Fibroblast of pulmonary artery (primary cell): ENCODE measurements at places on chromosomes 1 and 21.

- no peak for DNase-seq
Measured at GRCh38 chr1:50920409-50920808, 39.7 kb downstream of the FAF1 start.

- DNase-seq = no peak
Measured at GRCh38 chr1:174068000-174068399, 45.8 kb upstream of the RC3H1 start.

DNA sequence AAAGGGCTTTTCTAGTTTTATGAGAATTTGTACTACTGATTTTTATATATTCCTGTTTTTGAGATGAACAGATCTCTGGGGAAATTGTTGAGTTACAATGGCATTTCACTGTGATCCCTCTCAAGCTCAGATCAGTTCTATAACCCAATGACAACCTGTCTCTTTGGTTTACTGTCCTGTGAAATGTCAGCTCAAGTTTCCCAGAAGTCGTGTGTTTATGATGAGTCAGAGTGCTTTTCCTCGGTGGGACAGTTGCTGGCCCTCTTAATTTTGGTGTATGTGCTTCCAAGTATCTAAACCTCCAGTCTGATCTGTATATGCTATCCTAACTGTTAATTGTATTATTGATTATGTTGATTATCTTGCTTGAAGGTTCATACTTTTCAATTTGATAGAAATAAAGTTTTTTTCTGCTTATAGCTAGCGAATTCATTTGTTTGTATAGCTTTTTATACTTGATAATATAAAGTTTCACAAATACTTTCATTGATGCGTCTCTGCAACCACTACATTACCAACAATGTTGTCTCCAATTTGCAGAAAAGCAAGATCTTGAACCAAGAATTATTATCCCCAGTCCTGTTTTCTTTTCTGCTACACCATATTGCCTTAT, 77.5 kb upstream of the DNAJC6 start:
- no peak for DNase-seq

GRCh38 chr1:172376431-172376830, 44.1 kb upstream of the C1orf105 start:
- DNase-seq = no peak

- DNase-seq = no peak
Measured at GRCh38 chr1:1307261-1307922, 338 bp downstream of the ACAP3 start.

GRCh38 chr1:245322673-245323072, 167.9 kb downstream of the KIF26B start:
- DNase-seq = no peak

DNA sequence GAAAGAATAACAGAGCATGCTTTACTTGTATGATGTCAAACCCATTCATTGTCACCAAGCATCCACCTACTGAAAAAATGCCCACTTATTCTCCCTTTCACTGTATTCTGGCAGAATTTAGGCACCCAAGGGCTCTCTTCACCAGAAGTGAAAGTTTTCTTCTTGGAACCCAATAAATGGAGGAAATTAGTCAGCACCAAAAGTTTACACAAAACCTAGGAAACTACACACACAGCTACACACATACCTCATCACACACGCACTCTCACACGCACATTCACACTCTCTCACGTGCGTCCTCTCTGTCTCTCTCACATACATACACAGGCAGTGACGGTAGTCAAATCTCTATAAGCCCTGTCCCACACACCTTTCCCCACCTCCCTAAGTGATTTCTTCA, 37.6 kb downstream of the MCOLN2 start:
- peak; percentile 22 for DNase-seq

DNA sequence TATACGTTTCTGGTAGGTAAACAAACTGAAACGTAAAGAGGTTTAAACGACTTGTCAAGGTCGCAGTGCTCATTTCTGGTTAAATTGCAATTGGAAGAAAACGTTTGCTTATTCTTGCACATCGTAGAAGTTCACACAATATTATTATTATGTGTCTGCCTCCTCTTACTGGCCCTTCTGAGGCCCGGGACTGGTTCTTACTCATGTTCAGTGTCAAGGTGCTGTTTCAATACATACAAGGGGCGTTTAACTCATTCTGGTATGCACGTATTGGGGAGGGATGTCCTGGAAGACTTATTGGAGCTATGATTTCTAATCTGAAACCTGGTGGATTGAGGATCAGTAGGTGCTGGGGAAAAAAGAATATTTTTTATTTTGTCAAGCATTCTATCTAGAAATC, 932 bp downstream of the RPF1 start:
- no peak for DNase-seq

DNA sequence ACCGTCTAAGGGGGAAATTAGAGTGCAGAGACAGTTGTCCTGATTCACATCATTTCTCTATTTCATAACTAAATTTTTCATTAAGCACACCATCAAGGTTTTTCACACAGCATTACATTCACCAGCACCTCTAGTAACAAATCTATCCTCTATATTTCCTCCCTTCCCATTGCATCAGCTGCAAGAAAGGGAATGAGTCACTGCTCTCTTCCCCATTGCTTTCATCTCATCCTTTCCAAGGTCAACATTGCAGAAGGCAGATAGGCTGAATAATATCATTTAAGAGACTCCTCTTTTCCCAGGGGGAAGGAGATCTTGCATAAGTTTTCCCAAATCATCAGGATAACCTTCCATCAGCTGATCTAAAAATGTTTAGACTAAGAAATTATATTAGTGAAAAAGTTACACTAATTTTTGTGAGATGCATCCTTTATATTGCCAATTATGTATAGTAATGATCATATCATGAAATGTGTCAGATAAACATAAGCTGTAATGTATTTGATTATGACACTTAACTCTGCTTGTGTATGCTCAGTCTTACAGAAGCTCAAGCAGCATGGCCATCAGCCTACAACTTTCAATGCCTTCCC, 4.3 kb downstream of the INTS7 start:
- peak; percentile 79 for DNase-seq
